ENCODE measurements at places on chromosomes 11 and 22.

GRCh38 chr22:30681831-30682230 lies 12.8 kb upstream of the OSBP2 start:
- no peak for DNase-seq

- DNase-seq = no peak
Measured at GRCh38 chr11:71144010-71144409, 108.4 kb downstream of the SHANK2 start.

DNA sequence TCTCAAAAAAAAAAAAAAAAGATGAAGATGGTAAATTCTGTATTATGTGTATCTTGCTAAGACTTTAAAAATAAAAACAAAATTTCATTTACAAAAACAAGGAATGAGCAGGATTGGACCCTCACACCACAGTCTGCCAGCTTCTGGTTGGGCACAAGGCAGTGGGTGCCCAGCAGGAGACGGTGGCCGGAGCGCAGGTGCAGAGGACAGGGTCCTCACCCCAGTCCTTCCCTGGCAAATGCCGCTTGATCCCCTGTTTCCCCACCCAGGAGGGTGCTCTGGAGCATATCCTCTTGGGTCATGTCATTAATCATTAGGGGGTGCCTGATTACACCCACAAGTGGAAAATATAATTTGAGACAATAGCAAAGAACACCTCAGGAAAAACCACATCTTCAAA lies 31.2 kb downstream of the SHANK2 start:
- no peak for DNase-seq

DNA sequence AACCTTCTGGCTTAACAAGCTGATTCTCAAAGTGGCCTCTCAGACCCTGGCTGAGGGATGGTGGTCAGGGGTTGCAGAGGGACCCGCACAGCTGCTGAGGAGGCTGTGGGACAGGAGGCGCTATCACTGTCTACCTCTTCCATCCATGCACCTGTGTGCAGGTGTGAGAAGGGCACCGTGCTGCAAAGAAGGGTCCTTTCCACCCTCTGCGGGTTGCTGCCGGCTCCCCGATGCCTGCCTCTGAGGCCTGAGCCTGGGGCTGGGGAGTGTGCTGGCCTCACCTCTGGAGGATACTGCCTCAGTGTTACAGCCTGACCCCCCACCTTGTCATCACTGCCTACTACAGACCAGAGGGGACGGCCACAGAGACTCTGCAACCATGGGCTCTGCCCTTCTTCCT lies 66.1 kb upstream of the B3GAT1 start:
- no peak for DNase-seq

- no peak for DNase-seq
Measured at GRCh38 chr22:46857142-46857884, 94.9 kb downstream of the TBC1D22A start.

- no peak for DNase-seq
Measured at GRCh38 chr22:35446365-35446764, 46.4 kb downstream of the MCM5 start.

GRCh38 chr22:17931400-17931825 lies 92.9 kb downstream of the MICAL3 start:
- DNase-seq = no peak

DNA sequence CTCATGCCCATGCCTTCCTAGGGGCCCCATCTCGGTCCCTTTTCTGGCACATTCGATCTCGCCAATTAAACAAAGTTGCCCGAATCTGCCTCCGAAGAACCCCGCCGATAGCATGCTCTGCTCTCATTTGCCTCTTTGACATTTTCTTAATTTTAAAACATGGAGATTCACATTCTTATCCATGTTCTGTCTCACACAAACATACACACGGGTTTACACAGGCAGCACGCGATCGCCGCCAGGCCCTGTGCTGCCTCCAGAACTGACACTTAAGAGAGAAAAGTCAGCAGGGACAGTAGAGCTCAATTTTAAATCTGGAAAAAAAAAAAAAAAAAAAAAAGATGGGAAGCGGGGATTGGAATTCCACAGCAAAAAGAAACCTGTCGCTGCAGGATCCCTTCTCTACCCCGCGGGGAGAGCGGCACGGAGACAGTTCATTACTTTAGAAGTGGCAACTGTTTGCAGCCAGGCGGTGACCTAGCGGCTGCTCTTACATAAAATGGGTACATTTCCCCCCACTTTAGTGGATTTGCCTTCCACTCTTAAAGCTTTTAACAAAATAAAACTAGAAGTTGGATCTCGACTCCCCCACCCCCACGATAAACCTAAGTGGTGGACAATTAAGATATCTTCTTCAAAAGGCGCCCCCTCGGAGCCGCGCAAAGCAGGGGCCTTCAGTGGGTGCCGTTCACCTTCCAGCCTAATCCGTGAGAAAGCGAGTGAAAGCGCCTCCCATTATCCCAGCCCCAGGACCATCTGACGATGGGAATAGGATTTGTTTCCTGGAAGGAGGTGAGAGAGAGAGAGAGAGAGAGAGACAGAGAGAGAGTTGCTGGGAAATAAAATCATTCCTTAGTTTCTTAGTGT lies 13.7 kb downstream of the PAX6 start:
- DNase-seq = no peak

DNA sequence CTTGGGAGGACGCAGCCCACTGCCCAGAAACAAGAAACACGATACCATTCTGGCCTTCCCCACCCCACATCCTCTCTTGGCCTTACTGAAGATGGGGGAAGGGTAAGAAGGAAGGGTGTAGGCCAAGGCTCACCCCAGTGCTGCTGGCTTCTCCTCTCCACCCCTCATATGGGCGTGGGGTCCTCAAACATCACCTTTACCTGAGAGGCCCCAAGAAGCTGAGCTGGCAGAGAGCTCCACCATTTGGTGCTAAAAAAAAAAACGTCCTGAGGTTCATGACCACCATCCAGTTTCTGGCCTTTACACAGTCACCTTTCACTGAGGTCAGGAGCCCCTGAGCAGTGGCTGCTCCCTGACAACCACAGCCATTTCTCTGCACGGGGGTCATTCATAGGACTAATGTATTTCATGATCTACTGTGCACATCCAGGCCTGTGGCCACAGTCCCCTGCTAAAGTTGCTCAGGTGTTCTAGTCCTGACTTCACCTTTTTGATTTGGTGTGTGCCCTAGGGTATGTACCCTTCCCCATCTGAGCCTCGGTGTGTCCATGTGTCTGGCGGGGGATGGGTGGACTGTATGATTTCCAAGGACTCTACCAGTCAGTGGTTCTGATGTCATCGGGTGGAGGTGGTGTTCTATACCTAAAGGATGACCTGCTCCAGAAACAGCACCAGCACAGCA lies 15.1 kb downstream of the RHOG start:
- DNase-seq = no peak

DNA sequence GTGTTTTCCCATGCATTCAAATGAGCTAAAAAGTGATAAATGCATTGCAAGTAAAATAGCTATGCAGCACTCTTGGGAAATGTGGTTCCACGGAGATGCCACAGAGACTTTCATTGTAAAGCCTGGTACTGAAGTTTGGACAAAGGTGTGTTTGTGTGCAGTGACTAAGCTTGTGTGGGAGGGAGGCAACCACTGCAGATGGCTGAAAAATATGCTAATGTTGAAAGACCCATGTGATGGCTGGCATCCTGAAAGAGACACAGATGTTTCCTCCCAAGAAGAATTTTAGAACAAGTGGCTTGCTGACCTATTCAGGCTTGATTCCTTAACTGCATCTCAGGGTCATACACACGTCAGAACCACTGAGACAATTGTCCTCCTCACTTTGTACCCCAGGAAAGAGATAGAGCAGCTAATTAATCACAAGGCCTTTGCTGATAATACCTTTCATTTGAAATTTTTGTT lies 73.8 kb downstream of the FAM76B start:
- DNase-seq = no peak

DNA sequence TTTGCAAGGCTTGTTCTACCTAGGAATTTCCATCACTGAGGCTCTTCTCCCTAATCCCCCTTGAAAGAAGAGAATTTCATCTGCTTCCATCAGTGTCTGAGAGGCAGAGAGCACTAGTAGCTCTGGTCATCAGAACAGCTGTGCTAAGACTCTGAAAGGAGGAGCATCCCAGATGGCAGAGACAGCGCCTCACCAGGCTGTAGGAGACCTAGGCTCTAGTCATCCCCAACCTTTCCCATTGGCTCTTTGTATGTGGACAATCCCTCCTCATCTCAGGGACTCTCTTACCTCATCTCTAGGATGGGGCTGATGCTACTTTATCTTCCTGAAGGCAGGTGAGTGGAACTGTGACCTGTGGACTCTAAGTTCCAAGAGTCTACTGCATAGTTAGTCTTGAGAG lies 8.8 kb upstream of the OR9I1 start:
- DNase-seq = no peak

GRCh38 chr22:49881856-49882255 lies 28.2 kb downstream of the ZBED4 start:
- no peak for DNase-seq

GRCh38 chr11:79430280-79430679 lies 10.6 kb downstream of the TENM4 start:
- DNase-seq = no peak

GRCh38 chr11:83641511-83641910 lies 355.3 kb upstream of the CCDC90B start:
- DNase-seq = no peak

GRCh38 chr22:48960576-48960975 lies 867.1 kb downstream of the BRD1 start:
- no peak for DNase-seq

GRCh38 chr11:97367406-97368083 lies 977.7 kb downstream of the JRKL start:
- DNase-seq = no peak

- DNase-seq = no peak
Measured at GRCh38 chr22:23831261-23831660, 7.5 kb downstream of the DERL3 start.

DNA sequence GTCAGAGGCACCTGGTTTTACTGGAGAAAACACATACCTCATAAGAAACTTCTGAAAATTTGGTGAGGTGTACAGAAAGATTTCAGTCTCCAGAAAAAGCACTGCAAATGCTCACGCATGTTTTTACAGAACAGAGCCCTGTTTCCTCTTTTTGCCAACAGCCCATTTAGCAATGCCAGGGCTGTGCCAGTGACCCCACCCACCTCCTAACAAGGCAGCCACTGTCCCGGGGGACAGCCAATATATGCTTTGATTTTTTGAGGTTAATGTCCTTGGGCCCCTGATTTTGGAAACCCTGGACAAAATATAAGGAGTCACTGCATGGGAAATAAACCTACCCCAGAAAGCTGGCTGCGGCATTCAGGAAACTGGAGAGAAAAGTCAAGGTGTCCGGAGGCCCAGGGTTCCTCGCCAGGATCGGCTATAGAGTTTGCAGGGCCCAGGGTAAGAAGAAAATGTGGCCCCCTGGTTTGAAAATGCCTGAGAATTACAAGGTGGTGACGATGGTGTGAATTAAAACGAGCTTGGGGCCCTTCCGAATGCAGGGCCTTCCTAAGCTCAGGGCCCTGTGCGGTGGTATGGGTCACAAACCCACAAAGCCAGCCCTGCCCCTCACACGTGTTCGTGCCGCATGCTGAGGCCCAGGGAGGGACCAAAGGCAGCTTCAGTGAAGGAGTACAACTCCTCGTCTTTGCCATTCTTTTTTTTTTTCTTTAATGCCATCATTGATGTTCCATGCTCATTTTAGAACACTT lies 71.1 kb upstream of the WNT7B start:
- DNase-seq = no peak

DNA sequence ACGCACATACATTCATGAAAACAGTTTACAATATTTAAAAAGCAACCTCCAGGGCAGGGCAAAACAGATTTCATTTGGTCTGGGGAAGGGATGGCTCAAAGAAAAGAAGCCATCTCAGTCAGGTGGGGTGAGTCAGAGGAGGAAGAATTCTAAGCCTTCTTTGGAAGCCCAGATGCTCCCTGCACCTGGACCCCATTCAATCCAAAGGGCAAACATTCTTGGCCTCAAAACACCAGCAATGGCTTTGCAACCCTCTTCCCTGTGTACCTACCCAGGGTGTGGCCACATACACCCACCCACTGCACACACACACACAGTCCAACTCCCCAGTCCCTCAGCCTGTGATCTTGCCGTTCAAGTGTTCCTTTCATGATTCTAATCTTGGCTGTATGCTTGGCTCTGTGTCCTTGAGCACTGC lies 2.0 kb downstream of the KCNE3 start:
- DNase-seq = no peak

- no peak for DNase-seq
Measured at GRCh38 chr22:21590809-21591641, 23.5 kb downstream of the UBE2L3 start.

GRCh38 chr11:86551288-86552092 lies 120.9 kb downstream of the ME3 start:
- no peak for DNase-seq

DNA sequence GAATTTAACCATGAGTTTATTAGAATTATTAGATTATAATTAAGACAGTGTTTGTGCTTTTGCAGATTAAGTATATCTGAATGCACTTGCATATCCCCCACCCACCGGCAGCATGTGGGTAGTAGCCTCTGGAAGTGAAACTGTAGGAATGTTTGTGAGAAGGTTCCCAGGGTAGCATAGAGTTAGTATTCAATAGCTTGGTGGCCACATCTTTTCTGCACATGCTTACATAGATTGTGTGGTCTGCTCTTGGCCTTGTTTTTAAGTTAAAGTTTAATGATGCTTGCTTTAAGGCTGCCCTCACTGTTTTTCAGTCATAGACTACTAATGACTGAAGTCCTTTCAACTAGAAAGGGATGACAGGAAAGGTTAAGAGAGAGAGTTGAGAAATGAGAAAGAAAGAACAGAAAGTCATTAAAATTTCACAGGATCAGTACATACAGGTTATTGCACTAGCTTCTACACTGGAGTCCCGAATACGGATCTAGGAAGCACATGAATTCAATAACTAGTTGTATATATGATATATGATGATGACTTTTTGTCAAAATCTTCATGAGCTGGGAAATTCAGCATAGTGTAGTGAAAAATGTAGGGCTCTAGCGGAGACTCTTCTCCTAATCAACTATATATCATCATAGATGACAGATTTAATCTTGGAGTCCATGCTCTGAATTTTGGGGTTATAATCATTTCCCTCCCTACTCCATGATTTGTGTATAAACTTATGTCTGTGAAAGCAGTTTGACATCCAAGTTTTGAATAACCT lies 137.1 kb downstream of the ARHGAP42 start:
- DNase-seq = no peak

- no peak for DNase-seq
Measured at GRCh38 chr11:120224361-120224760, 13.5 kb downstream of the OAF start.

- no peak for DNase-seq
Measured at GRCh38 chr11:24661331-24661730, 164.5 kb downstream of the LUZP2 start.

GRCh38 chr11:8127447-8127846 lies 41.4 kb downstream of the RIC3 start:
- no peak for DNase-seq

DNA sequence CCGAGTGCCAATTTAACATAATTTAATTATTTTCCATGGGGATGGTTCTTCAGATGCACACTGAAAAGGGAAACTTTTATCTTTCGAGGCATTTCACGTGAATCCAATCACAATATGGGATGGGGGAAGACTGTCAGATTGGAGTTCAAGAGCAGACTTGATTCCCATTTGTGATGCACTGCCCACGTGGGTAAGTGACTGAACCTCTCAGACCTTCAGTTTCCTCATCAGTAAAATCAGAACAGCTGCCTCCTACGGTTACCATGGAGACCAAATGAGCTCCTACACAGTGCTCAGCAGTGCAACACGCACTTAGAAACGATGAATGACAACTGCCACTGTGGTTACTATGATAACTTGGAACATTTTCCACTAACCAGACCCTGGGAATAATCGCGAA lies 21.7 kb downstream of the KIAA0930 start:
- peak; percentile 22 for DNase-seq

- DNase-seq = peak; percentile 42
Measured at GRCh38 chr22:42500161-42500835, 19.3 kb downstream of the RRP7A start.

Data from NCI-H2081 (cell line).